Cortex of kidney (tissue), 1 donor: ENCODE measurements at places on chromosomes 12 and 14.

DNA sequence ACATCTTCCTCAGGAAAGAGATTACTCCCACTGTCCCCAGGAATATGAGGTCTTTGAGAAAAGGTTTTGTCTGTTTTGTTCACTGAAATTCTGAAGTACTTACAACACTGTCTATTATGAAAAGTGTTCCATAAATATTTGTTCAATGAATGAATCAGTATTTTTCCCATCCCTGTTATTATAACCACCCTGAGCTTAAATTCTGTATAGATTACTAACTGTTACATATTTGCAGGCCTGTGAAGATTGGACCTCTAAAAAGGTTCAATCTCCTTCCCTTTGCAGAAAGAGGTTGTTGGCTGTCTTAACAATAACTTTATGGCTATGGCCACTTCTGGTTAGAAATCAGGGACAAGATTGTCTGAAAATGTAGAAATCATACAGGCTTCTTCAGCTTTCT, 174.5 kb upstream of the NPAS3 start:
- no peak for DNase-seq

DNA sequence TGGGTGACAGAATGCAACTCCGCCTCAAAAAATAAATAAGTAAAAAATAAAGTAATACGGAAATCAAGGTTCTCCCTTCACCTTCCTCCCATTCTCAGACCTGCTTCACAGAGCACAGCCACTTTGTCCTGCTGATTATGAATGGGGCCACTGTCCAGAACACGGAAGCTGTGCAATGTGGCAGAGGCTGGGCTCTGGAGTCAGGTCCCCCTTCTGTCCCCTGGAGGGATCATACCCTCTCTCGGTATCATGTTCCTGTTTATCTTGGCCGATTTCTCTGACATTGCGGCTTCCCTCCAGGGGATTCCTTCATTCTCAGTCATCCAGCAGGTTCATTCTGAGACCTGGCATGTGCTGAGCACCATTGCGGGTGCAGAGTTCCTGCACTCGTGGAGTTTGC, 11.3 kb downstream of the PPP2R5C start:
- no peak for DNase-seq

DNA sequence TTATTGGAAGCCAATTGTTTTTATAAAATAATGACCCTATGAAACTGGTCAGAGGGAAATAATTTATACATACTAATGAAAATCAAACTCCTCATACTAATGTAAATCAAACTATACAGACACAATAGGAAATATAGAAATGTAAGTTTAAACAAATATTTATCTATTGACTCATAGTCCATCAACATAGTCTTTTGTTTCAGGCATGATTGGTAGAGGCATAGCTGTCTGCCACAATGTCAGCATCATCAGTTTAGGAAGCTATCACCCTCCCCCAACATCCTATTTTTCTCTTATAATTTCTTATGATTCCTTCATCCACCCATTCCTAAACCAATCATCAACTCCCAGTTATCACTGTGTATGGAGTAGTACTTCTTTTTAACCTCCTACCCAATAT, 117.7 kb downstream of the SLC38A6 start:
- DNase-seq: no peak

DNA sequence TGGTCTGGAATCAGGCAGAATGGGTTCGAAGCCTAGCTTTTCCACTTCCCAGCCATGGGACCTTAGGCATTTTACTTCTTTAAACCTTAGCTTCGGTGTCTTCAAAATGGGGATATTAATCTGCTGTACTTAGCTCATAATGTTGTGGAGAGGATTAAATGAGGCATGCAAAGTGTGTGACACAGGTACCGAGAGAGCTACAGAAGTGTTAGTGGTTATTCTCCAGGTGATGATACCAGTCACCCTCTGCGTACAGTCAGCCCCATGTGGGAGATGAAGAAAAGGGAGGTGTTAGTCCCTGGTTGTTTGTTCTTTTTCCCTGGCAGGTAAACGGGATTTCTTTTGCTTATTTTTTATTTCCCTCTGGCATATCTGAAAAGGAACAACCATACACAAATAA, 212.1 kb downstream of the PHLDA1 start:
- no peak for DNase-seq

DNA sequence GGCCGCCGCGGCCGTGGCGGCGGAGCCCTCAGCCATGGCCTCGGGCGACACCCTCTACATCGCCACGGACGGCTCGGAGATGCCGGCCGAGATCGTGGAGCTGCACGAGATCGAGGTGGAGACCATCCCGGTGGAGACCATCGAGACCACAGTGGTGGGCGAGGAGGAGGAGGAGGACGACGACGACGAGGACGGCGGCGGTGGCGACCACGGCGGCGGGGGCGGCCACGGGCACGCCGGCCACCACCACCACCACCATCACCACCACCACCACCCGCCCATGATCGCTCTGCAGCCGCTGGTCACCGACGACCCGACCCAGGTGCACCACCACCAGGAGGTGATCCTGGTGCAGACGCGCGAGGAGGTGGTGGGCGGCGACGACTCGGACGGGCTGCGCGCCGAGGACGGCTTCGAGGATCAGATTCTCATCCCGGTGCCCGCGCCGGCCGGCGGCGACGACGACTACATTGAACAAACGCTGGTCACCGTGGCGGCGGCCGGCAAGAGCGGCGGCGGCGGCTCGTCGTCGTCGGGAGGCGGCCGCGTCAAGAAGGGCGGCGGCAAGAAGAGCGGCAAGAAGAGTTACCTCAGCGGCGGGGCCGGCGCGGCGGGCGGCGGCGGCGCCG, 381 bp downstream of the YY1 start:
- DNase-seq: no peak

GRCh38 chr12:83261998-83262397, 575.3 kb downstream of the TMTC2 start:
- DNase-seq: no peak

DNA sequence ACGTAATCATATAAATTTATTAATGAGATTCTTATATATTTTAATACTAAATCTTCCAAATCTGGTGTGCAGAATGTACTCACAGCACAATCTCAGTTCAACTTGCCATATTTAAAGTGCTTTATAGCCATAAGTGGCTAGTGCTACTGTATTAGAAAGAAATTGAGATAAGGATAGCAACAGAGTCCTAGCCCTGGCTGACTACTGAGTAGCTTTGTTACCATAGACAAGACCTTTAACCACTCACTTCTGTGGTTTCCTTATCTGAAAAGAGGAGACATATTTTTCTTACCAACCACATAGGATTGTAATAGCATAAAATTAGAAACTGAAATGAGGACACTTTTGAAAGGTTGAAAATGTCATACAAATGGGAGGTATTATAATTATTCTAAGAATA, 2.0 kb upstream of the CHURC1 start:
- DNase-seq: no peak

GRCh38 chr14:94717808-94718207, 52.1 kb downstream of the GSC start:
- DNase-seq: no peak

- DNase-seq: no peak
Observed at GRCh38 chr12:57242329-57242690, 8.7 kb downstream of the STAC3 start.

GRCh38 chr12:46237371-46238045, 31.3 kb downstream of the SLC38A1 start:
- no peak for DNase-seq

DNA sequence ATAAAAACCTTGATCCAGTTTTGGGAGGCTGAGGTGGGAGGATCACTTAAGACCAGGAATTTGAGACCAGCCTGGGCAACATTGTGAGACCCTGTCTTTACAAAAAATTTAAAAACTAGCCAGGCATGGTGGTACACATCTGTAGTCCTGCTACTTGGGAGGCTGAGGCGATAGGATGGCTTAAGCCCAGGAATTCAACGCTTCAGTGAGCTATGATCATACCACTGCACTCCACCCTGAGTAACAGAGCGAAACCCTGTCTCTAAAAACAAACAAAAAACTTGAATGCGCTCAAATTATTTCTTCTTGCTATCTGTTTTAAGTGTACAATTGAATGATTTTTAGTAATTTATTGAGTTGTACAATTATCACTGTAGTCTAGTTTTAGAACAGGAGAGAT, 20.1 kb downstream of the WDR20 start:
- no peak for DNase-seq

- DNase-seq: no peak
Observed at GRCh38 chr12:99267038-99267437, 380.5 kb upstream of the GARIN6 start.

DNA sequence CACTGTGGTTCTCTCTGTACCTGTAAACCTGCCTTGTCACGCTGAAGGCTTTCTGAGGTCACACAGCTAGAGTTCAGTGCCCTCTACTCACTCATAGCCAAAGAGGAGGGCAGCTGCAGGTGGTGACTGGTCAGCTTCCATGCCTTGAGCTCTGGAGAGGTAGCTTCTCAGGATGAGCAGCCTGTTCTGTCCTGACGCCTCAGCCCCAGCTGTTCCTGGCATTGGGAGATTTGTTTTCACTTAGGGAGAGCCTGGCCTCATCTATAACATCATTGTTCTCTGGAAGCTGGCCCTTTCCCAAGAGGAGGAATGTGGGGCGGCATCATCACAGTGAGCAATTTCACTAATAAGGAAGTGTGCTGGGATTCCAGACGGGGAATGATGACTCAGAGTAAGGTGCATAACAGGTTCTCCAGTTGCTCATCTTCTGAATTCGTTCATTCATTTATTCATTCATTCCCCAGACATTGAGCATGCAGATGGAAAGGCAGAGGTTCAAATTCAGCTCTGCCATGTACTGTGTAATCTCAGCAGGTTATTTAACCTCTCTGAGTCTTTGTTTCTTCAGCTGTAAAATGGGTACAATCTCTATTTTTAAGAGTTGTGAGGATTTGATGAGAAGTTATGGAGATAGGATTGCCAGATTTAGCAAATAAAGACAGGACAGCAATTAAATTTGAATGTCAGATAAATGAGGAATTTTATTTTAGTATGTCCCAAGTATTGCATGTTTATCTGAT, 255.8 kb upstream of the CRY1 start:
- DNase-seq: no peak

DNA sequence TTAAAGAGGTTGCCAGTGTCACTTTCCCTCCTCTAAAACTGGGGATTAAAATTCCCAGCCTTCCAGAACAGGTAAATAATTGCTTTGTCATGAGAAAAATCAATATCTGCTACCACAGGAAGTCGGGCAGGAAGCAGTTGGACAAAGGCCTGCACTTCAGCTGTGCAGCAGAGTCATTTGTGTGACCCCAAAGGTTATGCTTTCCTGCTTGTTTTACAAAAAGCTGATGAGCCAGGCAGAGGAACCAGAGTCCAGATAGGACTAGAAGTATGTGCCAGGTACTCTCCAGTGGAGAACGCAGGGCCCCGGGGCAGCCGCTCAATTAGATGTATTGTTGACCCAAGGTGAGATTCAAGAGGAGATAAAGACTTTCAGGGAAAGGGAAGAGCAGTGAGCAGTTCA, 117.1 kb upstream of the FRMD6 start:
- DNase-seq: no peak

DNA sequence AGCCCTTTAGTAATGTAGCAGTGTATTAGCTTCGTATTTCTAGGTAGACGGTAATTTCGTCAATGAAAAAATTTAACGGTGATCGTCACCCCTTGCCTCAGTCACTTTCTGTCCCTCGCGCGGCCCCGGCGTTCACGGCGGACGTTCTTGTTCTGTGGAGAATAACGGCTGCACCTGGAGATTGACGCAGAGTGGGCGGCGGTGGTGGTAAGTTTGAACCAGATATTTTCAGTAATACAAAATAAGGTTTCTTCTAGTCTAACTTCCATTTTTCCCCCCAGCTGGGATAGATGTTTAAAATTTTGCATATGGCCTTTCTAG, 341 bp downstream of the ZNF10 start:
- no peak for DNase-seq

DNA sequence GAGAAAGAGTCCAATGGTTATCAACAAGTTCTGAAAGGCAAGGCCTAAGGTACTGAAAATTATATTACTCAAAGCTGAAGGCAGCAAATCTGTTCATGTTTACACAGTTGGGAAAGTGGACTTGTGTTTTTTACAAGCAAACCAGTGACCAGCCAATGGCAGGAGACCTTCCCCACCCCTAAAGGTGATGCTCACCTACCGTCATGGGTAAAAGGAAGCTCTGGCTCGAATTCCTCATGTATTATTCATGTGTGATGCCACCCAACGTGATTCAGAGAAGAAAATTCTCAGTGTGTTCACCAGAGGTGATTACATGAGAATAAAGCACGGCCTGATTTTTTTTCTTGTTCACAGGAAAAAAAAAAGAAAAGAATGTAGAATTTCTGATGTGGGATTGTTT, 1161.2 kb upstream of the SEL1L start:
- DNase-seq: no peak

DNA sequence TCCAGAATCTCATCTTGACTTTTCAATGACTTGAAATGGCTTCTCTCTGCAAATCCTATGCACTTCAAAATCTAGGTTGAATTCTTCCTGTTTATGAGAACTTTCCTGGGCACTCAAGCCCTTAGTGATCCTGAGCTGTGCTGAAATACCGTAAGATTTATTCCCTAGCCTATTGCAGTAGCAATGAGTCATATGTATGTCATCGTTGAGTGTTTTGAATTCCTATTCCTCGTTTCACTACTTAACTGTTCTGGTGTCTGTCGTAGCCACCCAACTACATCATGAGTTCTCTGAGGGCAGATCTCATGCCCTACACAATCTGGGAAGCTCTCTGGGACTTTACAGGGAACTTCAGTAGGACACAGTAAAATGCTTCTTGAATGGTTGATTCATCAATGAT, 190.8 kb upstream of the TMEM132C start:
- no peak for DNase-seq

GRCh38 chr14:39755269-39755878, 323.1 kb upstream of the FBXO33 start:
- DNase-seq: no peak

- no peak for DNase-seq
Observed at GRCh38 chr12:45303945-45304344, 88.0 kb downstream of the ANO6 start.
